ENCODE measurements at places on chromosomes 2 and 18. TPM values are rescaled to one million over a fixed set of nuclear protein-coding genes. Genes with fewer than 3 reads are reported as not detected.

The ABCG5 gene
- not detected for total RNA-seq

DNA sequence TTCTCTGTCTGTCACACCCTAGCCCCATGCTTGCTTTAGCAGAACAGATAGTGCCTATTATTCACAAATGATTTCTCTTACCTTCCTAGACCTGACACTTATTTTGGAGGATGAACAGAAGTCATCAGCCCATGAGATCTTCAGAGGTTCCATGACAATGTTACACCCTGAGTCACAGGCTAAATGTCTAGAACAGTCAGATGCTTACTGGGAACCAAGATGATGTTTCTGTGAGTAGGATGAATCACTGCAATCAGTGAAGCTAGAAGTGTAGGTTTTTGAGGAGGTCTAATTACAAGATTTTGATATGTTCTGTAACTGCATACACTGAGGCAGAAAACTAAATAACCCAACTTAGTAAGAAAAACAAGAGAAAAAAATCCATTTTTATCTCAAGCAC lies 123.0 kb upstream of the THUMPD2 start:
- DNase-seq: no peak

- DNase-seq: no peak
These were observed 240.4 kb downstream of the PRKCE start for GRCh38 chr2:45891719-45892424.

- no peak for DNase-seq
These were observed 68.4 kb upstream of the MSH2 start for GRCh38 chr2:47334356-47335136.

The SALL3 gene
- under 0.01 TPM for total RNA-seq

The CD8B2 gene
- total RNA-seq: 0.10 TPM

All from skin of body (tissue), 3 donors.